ENCODE measurements at places on chromosomes 1 and 21. TPM values are rescaled to one million over a fixed set of nuclear protein-coding genes. Genes with fewer than 3 reads are reported as not detected.

NTRK1 gene
- total RNA-seq, result 0.41 TPM

TDRD5 gene
- 2.9 TPM for total RNA-seq

PRKCZ gene
- 58.7 TPM for total RNA-seq

VCAM1 gene
- total RNA-seq, result 16.3 TPM

TRIM45 gene
- 3.7 TPM for total RNA-seq

CFAP74 gene
- 0.41 TPM for total RNA-seq

RGS4 gene
- total RNA-seq, result 7.3 TPM

TFF1 gene
- not detected for total RNA-seq

NBPF6 gene
- total RNA-seq, result not detected

ANGPTL3 gene
- total RNA-seq, result not detected

Data from frontal cortex (tissue), 4 donors.